Jurkat, Clone E6-1 (cell line): ENCODE measurements at places on chromosomes 6 and 20.

GRCh38 chr6:46674410-46674809 lies 13.3 kb upstream of the TDRD6 start:
- DNase-seq, result no peak

DNA sequence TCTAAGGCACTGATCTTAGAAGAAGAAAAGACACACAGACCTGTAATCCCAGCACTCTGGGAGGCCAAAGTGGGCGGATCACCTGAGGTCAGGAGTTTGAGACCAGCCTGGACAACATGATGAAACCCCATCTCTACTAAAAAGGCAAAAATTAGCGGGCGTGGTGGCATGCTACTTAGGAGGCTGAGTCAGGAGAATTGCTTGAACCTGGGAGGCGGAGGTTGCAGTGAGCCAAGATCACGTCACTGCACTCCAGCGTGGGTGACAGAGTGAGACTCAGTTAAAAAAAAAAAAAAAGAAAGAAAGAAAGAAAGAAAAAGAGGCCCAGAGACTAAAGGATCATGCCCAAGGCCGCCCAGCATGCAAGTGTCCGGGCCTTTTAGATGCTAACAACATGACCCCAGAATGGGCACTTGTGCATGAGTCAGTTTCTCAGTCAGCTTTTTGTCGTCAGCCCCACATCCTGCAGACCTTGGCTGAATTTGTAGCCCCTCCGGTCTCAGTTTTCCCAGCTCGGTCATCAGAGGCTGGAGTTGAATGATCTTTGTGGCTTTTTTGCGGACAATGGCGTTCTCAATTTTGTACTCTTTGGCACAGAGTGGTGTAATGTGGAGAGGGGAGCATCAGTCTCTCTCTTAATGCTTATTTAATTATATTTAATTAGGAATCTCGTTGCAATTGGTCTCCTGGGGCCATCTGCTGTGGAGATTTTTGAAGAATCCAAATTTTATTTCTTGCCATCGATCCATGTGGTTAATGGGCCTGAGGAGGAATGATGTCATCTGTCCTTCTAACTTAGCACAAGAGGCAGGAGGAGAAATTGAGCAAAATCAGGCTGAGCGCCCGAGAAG lies 30.6 kb upstream of the APCDD1L start:
- no peak for DNase-seq

DNA sequence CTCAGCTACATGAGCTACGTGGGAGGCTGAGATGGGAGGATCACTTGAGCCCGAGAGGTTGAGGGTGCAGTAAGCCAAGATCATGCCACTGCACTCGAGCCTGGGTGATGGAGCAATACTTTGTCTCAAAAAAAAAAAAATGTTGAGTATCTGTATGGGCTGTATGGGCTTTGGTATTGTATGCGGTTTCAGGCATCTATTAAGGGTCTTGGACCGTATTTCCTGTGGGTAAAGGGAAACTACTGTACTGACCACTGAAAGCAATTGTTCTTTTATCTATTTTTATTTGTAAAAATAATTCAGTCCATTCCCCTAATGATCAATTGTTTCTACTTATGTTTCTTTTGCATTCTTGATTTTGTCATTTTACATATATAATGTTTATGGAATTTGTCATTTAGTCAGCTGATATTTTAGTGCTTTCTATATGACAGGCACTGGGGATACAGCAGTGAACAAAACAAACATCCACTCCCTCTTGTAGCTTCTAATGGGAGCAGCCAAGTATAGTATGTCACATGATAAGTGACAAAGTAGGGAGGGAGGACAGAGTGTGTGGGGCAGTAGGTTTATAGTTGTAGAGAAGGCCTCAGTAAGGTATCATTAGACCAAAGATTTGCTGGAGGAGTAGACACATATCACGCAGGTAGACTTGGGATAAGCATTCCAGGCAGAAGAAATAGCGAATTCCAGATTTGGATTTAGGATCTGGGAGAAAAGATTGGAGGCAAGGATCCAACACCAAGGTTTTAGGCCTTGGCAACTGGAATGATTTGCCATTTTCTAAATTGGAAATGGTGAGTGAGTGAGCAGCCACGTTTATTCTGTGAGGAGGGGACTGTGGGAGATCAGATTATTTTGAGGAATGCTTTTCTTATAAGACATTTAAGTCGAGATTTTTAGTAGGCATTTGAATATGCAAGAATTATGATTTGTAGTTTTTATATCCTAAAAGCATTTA lies 6.0 kb downstream of the PCMT1 start:
- DNase-seq, result no peak

- DNase-seq, result no peak
Observed at GRCh38 chr20:9422321-9423057, 91.9 kb upstream of the LAMP5 start.

DNA sequence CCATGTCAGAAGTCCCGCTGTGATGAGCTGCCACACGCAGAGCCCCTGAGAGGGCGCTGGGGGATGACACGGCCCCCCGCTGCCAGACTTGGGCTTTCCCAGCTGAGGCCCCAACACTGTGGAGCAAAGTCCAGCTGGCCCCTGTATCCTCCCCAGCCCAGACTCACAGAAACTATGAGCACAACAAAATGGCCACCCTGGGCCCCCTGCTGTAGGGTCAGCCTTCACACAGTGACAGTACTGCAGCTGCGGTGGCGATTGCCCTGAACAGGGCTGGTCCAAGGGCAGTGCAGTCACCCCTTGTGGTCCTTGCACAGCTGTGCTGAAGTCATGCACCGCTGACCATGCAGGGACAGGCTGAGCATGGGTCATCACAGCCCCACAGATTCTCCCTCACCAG lies 78.2 kb upstream of the CST7 start:
- no peak for DNase-seq

- no peak for DNase-seq
Observed at GRCh38 chr6:83389606-83390005, 41.2 kb downstream of the ME1 start.

GRCh38 chr6:114087496-114087895 lies 116.5 kb upstream of the HDAC2 start:
- no peak for DNase-seq

DNA sequence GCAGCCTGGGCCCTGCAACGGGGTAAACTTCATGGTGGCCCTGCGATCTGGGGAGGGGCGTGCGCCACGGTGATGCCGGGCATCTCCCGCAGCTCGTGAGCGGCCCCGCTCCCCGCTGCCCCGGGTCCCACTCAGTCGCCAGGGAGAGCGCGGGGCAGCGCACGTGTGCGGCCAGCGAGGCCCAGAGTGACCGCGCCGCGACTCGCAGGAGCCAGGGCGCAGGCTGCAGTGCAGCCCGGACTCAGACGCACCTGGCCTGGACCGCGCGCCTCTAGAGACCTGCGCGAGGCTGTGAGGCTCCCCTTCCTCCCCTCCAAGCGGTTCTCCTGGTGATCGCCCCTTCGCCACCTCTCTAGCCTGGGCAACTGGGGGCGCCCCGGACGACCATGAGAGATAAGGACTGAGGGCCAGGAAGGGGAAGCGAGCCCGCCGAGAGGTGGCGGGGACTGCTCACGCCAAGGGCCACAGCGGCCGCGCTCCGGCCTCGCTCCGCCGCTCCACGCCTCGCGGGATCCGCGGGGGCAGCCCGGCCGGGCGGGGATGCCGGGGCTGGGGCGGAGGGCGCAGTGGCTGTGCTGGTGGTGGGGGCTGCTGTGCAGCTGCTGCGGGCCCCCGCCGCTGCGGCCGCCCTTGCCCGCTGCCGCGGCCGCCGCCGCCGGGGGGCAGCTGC lies 652 bp downstream of the BMP6 start:
- DNase-seq, result no peak

GRCh38 chr6:143823548-143823947 lies 19.6 kb upstream of the LTV1 start:
- no peak for DNase-seq

GRCh38 chr6:43297644-43298564 lies at the start of gene SLC22A7:
Gene SLC22A7, plus strand, starts transcription at chr6:43298260. Its CDS starts 99 bp downstream, at chr6:43298359.
- no peak for DNase-seq

DNA sequence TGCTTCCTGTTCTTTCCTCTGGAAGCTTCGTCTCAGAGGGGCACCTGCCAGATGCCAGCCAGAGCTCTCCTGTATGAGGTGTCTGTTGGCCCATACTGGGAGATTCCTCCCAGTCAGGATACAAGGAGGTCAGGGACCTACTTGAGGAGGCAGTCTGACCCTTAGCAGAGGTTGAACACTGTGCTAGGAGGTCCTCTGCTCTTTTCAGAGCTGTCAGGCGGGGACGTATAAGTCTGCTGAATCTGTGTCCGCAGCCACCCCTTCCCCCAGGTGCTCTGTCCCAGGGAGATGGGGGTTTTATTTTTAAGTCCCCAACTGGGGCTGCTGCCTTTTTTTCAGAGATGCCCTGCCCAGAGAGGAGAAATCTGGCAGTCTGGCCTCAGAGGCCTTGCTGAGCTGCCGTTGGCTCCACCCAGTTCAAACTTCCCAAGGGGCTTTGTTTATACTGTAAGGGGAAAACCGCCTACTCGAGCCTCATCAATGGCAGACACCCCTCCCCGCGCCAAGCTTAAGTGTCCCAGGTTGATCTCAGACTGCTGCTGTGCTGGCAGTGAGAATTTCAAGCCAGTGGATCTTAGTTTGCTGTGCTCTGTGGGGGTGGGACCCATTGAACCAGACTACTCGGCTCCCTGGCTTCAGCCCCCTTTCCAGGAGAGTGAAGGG lies 326.7 kb downstream of the BCKDHB start:
- no peak for DNase-seq

- DNase-seq, result no peak
Observed at GRCh38 chr20:43658069-43658722, 8.7 kb upstream of the MYBL2 start.

DNA sequence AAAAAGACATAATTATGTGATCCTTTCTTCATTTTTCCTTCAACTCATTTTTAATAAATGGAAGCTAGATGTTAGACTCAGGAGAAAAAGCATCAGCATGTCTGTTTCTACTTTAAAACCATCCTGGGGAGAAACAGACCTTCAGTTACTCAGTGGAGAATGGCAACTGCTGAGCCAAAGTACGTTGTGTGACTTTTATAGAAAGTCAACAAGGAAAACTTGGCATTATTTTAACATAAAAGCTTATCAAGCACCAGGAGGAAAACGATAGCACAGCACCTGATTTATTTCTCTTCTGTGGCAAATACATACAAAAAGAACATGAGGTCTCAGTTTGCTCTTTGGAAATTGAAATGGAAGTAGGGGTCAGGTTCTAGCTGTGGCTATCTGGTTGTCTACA lies 115.3 kb upstream of the RIPOR2 start:
- no peak for DNase-seq

DNA sequence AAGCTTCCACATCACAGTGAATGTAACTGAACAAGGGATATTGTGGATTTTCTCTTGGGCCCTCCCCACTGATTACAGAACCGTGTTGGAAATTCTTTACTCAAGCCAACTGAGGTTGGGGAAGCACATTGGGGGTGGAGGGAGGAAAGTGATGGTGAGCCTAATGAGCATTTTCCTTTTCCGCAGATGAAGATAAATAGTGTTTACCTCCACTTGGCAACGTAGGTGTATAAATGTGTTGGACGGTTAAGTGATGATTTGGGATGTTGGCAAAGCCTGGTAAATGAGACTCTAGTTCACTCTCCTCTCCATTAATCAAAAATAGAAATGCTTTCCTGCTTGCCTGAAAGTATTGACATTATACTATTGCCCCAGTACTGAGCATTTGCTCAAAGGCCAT lies 27.1 kb upstream of the NRN1 start:
- no peak for DNase-seq

GRCh38 chr6:81002126-81002525 lies 750.4 kb downstream of the TENT5A start:
- no peak for DNase-seq

DNA sequence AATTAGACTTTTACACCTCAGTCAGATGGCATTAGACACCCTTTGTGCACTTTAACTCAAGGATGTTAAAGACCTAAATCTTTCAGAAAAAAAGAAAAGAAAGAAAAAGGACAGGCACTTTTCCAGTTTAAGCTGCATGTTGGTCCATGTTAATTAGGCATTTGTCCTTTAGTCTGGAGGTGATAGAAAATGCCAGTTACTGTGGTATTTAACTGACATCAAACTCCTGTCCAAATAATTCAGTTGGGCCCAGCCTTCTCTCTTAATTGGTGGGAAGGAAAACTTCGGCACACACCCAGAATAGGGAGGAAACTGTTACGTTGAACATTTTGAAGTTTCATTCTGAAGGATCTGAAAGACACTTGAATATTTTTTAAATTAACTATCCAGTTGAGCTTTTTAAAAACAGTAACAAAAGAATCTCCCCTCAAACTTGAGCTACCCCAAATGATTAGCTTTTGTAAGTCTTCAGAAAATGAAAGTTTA lies 30.3 kb downstream of the RREB1 start:
- no peak for DNase-seq

DNA sequence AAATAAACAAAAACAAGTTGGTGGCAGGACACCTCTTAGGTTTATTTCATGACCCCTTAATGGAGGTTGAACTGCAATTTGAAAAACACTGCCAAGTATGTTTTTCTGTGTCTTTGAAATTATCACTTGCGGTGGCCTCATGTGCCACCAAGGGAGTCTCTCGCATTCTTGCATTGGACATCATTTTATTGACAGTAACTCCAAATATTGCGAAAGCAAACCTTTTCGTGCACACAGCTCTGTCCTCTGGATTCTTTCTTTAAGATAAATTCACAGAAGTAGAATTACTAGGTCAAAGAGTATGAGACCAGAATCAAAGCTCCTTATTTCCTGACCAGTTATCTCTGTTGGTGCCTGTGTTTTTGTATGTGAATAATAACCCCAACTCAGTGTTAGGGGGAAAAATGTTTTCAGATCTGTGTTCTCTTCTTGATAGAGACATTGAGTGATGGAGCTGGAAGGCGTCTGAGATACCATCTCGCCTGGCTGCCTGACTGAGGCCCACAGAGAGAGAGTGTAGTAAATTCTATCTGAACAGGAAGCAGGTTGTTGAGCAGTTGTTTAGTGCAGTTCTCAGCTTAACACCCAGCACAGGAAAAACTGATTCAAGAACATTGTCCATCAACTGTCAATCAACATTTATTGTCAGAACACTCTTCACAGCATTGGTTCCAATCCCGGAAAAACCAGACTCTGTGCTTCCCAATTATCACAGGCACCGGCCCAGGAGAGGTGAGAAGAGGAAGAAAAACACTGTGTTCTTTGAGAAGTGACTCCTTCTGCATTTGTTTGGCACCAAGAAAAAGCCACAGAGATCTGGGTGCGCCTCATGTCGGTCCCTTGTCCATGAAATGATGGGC lies 2.2 kb upstream of the CCDC167 start:
- peak; percentile 82 for DNase-seq

DNA sequence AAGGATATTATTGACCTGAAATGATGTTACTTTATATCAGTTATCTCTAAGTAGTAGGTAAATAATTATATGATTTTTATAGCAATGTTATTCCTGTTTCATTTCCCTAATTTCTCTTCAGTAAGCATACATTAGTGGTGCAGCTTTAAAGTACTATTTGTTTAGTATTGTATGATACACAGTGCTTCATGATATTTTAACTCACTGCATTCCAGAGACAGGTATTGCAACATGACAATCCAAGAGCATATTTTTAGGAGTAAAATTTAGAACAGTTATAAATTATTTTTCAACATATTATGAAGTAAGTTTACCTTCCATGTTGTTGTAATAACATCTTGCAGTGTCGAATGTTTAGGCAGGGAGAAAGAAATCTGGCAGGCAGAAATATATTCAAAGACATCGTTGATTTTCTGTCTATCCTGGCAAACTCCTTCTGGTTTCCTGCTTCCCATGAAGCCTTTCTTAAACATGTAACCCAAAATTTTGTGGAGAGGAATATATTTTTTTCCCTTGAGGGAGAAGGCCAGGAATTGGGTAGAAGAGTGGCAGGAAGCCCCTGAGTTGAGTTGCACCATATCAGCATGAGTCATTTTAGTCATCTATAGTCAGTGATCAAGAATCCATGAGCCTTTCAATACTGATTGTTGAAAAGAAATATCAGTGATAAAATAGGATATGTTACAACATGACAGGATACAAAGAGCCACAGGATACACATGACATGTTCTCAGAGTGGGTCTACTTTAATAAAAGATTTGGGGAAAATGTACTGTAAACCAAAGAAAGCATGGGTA lies 29.0 kb upstream of the PTCHD4 start:
- no peak for DNase-seq
